Stimulated activated CD8-positive, alpha-beta memory T cell treated with anti-CD3 and anti-CD28 coated beads, Interleukin-4, amount 100 ng/mL, for 4 hours (primary cell): ENCODE measurements at places on chromosomes 11 and 22.

DNA sequence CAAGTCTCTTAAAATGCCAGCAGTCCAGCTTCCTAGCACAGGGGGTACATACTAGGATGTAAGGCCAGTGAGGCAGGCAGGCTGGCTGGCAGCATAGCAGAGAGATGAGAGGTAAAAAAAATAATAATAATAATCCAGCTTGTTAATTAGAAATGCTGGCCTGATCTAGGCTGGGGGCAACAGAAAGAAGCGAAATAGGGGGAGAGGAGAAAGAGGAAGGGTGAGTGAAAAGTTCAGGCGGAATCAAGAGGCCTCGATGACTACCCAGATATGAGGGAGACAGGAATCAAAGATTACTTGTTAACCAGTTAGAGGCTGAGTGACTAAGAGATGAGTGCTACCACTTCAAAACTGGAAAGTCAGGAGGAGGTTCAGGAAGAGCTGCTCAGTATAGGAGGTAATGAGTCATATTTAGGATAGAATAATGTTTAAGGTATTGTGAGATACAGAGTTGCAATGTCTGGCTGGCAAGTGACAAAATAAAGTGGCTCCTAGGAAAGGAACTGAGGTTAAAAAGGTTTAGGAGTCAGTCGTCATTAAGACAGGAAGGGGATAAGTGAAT is 2.8 kb downstream of the ALKBH8 start:
- DNase-seq = no peak

DNA sequence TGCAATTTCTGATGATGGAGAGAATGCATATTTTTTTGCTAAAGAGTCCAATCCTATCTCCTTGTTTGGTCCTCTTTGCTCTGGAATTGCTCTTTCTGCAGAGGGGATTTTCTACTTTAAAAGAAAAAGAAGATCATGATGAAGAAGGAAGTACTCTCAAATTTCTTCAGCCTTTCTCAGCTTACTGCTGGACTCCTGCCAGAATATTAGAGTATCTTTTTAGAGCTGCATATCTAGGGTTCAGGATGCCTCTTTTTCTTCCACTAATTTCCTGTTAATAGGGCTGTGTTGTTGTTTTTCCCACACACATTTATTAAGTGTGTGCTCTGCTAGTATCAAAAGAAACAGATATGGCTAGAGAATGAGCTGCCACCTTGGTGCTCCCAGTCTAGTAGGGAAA is 18.2 kb downstream of the UBASH3B start:
- DNase-seq = no peak

GRCh38 chr11:108559904-108560303 is 33.7 kb downstream of the EXPH5 start:
- DNase-seq = no peak

DNA sequence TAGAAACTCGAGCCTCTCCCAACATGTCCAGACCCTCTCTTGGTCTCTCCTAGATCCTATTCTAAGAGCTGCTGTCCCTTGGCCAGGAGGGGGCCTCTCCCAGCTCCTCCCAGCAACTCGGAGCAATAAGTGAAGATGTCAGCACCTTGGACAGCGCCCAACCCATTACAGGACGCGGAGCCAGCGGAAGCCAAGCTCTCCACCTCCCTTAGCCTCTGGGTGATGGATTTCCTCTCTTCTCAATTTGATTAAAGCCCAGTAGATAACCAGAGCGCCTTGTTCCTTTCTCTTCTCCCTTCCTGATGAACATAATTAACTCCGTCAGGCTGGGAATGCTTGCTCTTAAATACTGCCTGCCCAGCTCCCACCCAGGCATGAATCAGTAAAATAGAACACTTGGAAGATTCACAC is 26.2 kb upstream of the TPBGL start:
- peak; percentile 32 for DNase-seq

GRCh38 chr11:61916737-61917333 is 531 bp downstream of the RAB3IL1 start:
- no peak for DNase-seq

- DNase-seq = no peak
These were observed 103.8 kb downstream of the MORC2 start for GRCh38 chr22:30864441-30865420.

DNA sequence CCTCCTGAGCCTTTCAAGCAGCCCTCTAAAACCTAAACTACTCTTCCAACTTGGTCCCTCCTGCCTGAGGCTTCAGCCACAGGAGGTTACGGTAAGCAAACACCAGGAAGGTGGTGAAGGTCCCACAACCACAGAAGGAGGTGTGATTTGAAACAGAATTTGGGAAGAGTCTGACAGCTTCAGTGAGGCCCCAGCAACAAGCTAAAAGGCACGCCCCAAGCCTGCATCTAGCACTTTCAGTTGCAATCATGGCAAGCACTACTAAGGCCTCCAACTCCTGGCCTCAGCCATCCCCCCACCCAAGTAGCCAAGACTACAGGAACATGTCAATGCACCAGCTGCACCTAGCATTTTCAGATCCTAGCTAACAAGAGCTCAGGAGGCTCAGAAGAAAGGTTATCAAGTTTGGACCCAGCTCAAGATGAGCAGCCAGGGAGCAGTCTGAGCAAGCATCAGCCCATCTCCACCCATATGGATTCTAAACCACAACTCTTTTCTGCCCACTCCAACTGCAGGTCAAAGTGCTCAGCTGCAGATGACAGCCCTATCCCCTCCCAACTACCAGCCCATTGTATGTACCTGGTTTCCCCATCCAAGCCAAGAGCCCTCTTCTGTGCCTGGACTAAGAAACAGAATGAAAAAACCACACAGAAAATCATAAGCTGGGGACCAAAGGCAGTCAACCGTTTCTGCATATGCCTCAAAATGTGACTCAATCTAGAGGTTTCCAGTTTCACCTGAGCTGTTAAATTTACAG is 10.4 kb upstream of the AHNAK start:
- no peak for DNase-seq

DNA sequence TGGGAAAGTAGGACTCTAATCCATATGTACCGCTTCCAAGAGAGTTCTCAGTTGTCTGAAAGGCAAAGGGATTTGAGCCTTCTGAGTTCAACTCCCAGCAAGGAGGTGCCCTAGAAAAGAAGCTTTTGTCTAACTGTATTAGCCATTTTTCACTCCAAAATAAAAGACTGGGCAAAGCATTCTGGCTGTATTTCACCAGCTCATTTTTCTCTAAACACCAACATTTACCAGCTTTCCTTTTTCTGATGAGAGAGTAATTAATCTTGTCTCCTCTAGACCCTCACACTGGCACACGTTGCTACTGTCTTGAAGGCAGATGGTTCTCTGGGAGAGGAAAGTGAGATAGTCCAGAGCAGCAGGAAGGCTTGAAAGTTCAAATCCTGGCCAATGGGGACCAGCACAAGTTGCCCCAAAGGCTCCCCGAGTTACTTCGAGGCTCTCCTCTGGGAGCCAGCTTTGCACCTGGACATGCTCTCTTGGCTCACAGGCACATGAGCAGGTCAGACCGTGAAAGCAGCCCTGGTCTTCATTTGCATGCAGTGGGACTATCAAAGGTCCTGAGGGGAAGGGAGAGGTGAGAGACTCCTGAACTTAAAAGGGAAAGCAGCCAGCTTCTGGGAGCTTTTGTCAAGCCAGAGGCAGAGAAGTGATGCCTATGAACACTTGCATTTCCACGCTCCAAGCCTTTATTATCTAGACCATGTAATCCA is 100.0 kb downstream of the NTM start:
- DNase-seq = no peak

GRCh38 chr11:105975128-105975527 is 46.9 kb downstream of the MSANTD4 start:
- no peak for DNase-seq

DNA sequence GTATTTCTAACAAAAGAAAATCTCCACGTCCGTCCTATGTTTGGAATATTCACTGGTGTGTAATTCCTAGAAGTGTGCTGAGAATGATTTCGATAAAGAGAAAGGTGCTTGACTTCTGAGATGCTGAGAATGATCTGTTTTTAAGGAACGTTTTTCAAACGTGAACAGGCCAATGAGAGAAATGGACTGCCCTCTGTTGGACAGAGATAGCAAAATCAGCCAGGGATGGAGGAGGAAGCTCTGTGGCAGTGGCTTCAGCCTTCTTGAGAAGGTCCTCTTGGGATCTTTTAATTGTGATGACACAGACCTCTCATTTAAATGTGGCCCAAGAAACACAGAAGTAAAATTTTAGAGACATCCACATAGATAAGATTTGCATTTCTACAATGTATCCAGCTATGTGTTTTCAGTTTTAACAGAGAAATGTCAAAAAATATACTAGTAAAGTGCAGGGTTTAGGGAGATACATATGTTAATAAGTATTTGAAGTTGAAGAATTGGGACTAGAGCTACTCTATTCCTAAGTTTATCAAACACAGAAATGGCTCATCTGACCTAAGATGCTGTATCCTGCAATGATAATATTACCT is 84.0 kb upstream of the RCN1 start:
- no peak for DNase-seq

DNA sequence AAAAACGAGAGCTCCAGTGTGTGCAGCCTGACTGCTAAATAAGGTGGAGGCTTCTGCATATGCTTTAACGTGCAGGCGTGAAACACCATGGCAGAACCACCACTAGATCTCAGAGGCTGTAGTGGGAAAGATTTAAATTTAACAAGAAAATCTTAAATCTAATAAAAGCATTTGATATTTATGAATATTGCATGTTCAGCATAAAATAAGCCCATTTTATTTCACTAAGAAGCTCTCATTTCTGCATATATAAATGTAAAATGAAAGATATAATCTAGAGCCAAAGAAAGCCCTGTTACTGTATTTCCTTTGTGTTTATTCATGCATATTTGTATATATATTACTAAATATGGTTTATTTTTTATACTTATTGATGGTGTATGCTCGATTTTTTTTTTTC is 188.3 kb downstream of the DDX10 start:
- no peak for DNase-seq

- DNase-seq = no peak
These were observed 60.9 kb upstream of the TOP3B start for GRCh38 chr22:22043296-22044078.

DNA sequence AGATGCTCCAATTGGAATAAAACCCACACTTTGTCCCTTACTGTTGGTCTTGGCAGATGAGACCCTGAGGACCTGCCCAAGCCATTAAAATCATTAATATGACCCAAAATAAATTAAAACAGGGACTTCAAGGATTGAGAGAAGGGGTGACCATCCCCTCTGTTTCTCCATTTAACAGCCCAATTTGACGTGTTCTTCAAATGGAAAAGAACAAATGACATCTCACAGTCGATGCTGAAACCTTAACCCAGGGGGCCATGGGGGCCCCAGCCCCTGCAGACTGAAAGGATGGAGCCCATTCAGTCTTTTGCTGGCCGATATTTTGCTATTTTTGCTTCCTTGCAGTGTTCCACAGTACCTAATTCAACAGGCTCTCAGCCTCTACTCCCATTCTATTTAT is 20.5 kb downstream of the ZNF74 start:
- no peak for DNase-seq

DNA sequence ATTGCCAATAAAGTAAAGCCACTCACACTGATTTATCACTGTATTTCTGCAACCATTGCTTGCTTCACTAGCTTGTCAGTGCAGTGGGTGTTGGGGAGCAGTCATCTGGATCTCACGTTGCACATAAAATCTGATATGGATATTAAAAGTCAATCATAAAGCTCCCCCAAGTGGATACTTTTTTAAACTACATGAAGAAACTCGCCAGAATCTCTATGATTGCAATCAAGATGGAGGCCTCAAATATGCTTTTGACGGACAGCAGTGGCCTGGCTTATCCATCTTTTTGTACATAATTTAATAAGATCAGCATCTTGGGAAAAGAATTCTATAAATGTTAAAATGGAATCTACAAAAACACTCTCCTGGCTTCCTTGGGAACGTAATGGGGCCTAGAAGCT is 137.7 kb downstream of the WT1 start:
- DNase-seq = no peak

DNA sequence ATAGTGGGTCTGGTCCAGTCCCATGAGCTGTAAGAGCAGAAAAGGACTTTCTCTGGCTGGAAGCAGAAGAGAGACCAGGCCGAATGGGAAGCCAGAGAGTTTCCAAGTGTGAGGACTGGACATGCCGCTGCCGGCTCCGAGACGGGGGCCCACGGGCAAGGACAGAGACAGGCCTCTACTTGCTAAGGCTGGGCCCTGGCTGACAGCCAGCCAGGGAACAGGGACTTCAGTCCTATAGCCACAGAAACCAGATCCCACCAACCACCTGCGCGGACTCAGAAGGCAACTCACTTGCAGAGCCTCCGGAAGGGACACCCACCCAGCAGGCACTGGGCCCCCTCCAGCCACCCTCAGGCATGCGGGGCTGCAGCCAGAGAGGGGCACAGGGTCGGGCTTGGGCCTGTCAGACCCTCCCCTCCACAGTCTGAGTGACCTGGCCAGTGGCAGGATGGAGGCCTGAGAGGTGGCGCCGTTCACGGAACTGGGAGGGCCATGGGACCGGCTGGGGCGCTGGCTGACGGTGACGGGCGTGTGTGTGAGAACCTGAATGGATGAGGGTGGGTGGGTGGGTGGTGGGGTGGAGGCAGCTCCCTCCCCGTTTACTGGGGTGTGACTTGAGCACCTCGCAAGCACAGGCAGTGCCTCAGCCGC is 47.8 kb upstream of the A4GALT start:
- DNase-seq = no peak

GRCh38 chr22:18085188-18085587 is 7.4 kb downstream of the PEX26 start:
- no peak for DNase-seq

DNA sequence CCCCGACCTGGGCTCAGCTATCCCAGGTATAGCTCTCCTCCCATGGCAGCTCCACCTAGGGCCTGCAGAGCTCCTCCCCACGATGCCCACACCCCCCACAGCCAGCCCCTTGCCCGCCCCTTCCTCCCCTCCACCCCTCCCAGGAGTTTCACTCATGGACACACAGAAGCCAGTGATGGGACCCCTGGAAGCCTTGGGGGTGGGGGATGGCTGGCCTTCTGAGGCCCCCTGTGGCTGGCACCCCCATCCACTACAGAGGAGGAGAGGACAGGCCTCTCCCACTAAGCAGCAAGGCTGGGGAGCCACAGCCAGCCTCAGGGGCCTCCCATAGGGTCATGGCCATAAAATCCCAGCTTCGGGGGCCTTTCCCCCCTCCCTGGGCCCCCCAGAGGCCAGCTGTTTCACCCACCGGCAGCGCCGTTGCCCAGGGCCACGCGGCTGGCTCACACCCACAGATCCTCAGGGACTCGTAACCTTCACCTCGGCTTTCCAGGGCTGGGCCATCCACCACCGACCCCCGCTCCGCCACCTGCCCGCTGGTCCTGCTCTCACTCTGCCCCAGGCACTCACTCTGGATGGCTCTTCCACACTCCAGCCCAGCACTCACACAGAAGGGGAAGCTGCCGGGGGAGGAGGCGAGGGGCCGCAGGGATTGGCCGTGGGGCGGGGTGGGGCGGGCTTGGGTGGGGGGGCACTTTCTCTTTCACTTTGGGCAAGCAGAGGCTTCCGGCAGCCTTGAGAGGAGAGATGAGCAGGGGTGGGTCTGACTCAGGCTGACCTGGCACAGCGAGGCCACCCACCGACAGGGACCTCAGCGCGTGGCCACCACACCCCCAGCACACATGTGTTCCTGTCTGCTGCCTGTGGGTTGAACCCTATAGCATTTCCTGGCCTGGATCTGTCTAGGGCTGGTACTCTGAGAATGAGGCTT is 2.2 kb downstream of the SLC25A22 start:
- peak; percentile 62 for DNase-seq

- no peak for DNase-seq
These were observed 23.8 kb downstream of the FSHB start for GRCh38 chr11:30254307-30255298.

GRCh38 chr22:46845296-46846149 is 83.1 kb downstream of the TBC1D22A start:
- no peak for DNase-seq
